ENCODE measurements at places on chromosomes 1 and 21.

GRCh38 chr21:15414057-15414456 lies 315.7 kb upstream of the USP25 start:
- DNase-seq = no peak

DNA sequence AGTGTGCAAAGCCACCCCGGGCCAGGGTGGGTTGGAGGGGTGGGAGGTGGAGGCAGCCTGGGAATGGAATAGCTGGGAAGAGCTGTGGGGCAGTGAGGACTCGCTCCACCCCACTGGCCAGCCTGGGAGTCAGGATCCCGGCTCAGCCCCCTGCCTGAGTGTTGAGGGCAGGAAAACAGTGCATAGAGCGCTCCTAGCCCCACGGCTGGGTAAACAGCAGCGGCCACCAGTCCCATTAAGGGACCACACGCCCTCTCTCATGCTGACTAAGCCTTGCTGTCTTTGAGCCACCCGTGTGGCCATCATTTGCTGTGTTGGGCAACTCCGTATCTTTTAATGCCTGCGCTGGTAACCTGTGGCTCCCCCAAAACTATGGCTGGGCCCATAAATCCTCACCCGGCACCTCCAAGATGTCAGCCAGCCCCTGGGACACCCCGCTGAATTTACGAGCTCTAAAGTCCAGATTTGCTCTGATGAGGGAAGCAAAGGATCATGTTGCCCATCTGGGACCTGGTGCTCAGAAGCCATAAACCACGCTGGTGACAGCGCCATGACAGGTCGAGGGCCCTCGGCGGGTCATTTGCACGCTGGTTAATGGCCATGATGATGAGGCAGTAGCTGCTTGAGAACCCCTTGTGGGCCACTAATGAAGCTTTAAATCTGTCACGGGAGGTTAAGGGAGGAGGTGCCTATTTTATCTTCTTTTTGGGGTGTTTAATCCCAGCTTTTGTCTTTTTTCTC lies 34.9 kb downstream of the SYF2 start:
- DNase-seq = no peak

DNA sequence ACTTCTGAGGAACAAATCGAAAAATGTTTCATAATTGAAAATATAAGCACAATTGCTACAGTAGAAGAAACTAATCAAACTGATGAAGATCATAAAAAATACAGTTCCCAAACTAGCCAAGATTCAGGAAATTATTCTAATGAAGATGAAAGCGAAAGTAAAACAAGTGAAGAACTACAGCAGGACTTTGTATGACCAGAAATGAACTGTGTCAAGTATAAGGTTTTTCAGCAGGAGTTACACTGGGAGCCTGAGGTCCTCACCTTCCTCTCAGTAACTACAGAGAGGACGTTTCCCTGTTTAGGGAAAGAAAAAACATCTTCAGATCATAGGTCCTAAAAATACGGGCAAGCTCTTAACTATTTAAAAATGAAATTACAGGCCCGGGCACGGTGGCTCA lies 30.6 kb downstream of the IFNAR1 start:
- DNase-seq = no peak

DNA sequence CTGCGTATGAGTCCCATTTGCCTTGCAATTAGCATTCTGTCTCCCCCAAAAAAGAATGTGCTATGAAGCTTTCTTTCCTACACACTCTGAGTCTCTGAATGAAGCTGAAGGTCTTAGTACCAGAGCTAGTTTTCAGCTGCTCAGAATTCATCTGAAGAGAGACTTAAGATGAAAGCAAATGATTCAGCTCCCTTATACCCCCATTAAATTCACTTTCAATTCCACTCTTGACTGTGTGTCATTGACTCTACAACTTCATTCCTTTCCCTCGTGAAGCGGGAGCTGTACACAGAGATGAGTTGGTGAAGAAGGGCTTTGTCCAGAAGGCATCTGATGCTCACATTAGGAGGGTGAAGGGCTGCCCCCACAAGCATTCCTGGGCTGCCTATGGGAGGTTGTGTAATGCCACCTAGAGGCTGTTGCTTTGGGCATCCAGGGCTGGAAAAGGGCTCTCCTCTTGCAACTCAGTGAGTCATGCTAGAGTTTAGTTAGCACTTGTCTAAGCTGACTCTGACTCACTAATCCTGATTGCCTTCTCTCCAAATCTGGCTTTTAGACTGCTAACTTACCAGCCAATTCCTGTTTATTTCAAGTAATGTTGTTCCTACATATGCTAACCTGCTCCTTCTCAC lies 1.8 kb downstream of the SPRR1B start:
- no peak for DNase-seq

- no peak for DNase-seq
Observed at GRCh38 chr1:185083818-185084217, 38.5 kb downstream of the RNF2 start.

DNA sequence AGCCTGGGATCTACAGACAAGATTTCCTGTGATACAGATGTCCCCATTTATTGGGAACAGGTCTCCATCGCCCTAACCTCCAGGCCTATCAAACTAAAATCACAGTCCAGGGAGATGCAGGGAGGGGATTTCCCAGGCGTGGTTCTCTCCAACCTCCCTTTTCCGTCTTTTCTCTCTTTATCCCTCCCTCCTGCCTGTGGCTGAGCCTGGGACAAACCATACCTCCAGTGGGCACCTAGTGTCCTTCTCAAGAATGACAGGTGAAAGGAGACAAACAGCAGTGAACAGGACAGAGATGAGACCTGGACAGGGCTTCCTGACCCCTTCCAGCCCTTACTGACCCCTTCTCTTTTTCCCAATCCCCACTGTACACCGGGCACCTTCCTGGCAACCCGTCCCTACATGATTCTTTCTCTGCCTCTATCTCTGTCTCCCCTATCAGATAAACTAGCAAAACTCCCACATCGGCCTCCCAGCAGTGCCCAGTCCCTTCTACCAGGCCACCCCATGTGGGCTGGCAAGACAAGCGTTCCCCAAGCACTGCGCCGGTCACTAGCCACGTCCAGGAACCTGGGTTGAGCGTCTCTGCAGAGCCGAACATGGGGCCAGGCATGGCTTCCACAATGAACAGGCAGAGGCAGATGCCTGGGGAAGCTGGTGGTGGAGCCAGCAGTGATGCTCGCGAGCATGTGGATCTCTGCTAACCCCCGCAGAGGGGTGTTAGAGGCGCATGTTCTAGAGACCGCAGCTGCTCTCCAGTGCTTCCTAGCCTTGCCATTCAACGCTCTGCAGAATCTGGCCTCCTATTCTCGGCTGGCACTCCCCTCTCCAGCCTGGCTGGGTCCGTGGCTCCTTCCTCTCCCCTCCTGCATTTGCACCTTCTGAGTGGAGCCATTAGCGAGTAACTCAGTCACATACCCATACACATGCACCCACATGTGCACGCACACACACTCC lies 54.7 kb downstream of the ELK4 start:
- DNase-seq = no peak

DNA sequence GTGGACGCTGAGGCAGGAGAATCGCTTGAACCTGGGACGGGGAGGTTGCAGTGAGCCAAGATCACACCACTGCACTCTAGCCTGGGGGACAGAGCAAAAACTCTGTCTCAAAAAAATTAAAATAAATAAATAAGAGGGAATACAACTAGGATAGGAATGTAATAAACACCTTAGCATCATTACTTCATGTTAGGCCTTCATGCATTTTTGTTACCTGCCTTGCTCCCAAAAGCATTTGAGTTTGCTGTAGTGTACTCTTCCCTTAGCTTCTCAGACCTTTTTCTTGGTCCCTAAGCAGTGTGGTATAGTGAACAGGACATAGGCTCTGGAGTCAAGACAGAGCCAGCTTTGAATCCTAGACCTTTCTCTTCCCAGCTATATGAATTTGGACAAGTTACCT lies 2.8 kb upstream of the OSCP1 start:
- DNase-seq = no peak

- no peak for DNase-seq
Observed at GRCh38 chr1:169853341-169853740, 40.4 kb downstream of the SCYL3 start.

DNA sequence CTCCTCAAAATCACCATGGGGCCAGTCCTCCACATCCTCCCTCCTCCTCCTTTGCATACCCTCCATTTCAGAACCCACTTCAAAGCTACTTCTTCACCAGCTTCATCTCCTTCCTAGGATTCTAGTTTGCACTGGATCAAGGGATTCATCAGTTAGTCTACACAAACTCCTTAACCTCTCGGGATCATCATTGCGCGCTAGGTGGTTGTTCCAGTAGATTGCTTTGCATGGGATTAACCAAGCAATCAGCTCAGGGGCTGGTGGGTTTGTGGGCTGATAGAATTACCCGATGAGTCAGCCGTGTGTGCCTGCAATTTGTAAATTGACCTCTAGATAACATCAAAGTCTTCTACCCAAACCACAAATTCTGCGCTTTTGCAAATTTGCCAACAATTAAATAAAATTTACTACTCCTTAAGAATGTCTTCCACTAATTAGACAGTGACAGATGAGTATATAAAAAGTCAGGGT lies 7.7 kb downstream of the KANK4 start:
- no peak for DNase-seq

GRCh38 chr1:35691571-35692220 lies 27.0 kb downstream of the C1orf216 start:
- DNase-seq = no peak

GRCh38 chr1:98277118-98277517 lies 356.3 kb upstream of the DPYD start:
- no peak for DNase-seq

- DNase-seq = no peak
Observed at GRCh38 chr1:167262836-167263235, 42.1 kb downstream of the POU2F1 start.

GRCh38 chr1:18101508-18101907 lies 6.1 kb upstream of the IGSF21 start:
- DNase-seq = no peak

- no peak for DNase-seq
Observed at GRCh38 chr1:110912784-110913183, 39.8 kb downstream of the CD53 start.

DNA sequence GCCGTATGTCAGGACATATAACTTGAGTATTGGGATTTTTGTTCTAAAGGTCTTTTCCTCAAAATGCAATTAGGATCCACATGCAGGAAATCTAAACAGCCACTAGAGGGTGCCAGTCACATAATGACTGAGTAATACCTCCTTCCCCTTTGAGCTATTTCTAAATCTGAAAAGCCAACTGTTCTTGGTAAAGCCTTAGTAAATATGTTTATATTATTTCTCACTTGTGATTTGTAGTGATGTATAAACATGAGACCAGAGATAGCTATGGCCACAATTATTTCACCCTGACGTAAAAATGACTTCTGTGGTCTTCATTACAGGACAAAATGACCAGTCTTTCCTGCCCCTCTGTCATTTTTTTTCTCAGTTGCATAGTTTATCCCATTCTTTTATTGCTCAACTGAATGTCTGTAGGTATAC lies 41.0 kb upstream of the DR1 start:
- DNase-seq = no peak

DNA sequence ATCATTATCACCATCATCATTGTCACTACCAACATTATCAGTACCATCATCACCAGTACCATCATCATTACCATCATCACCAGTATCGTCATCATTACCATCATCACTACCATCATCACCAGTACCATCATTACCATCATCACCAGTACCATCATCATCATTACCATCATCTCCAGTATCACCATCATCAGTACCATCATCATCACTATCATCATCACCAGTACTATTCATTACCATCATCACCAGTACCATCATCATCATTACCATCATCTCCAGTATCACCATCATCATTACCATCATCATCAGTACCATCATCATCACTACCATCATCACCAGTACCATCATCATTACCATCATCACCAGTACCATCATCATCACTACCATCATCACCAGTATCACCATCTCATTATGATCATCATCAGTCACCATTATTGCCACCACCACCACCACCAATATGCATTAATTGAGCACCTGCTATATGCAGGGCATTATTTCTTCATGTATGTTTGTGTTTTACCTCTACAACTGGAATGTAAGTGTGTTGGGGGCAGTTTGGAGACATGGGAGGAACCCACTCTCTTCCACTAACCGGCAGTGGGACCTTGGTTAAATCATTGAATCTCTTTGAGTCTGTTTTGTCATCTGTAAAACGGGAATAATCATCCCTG lies 7.0 kb downstream of the ZBTB8B start:
- no peak for DNase-seq

GRCh38 chr1:232626452-232626851 lies 3.5 kb downstream of the SIPA1L2 start:
- no peak for DNase-seq

- no peak for DNase-seq
Observed at GRCh38 chr1:62343911-62344310, 24.7 kb upstream of the KANK4 start.

- no peak for DNase-seq
Observed at GRCh38 chr21:38247738-38248510, 8.9 kb upstream of the KCNJ15 start.

DNA sequence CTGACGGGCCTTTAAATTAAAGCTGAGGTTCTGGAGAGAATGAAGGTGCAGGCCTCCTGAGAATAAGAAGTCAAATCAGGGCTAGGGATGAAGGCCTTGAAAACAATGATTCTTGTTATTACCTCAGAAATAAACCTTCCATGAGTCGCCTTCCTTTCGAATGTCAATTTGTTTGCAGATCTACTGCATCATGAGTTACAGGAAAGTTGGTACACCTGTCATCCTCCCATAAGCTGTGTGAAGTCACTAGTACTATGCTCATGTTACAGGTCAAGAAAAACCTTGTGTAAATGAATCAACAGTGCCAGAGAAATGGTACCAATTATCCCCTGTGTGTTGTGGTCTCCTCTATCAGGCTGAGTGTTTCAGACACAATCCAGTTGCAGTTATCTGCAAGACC lies 281.2 kb upstream of the PLXNA2 start:
- DNase-seq = no peak

DNA sequence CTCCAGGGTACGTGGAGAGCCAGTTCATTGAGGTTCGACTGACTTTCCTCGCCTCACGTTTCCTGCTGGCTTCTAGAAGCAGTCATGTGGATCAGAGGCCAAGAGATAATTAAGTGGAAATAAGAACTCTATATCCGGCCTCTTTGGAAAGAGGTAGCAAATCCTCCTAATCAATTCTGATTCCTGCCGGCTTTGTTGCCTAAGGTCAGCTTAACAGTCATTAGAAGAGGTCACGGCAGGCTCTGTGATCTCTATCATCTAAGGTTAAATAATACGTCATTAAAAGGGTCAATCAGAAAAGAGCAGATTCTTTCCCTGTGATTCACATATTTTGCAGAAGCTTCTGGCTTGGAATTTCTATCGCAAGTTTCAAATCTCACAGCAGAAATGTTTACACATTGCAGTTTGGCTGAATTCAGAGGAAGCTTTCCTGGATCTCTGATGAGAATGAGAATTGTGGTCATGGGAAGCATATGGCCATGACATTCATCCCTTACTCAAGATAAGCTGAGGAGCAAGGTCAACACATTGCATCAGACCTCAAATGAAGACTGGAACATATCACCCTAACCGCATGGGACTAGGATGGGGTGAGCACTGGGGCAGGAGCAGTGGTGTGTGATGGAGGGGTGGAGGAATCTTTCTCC lies 189.4 kb downstream of the PBX1 start:
- DNase-seq = no peak

DNA sequence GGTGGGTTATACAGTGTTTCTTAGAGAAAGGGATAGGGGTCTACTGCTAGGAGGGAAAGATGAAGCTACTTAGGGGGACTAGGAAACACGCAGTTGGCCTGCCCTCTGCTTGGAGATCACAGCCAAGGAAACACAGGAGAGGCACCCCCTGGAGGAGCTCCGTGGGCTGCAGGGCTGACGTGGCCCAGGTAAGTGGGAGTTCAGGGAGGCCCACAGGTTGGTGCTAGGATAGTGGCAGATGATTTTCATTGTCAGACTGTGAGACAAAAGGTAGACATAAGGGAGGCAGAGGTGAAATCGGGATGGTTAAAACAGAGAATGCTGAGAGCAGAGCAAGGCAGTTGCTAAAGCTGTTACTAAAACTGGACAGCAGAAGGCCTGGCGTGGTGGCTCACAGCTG lies 463.0 kb downstream of the DSCAM start:
- DNase-seq = no peak

Data from GOT3 (cell line).